ENCODE measurements at places on chromosomes 3 and 15. TPM values are rescaled to one million over a fixed set of nuclear protein-coding genes. Genes with fewer than 3 reads are reported as not detected.

UACA gene
- 25.9 TPM for total RNA-seq

GOLGA6L1 gene
- total RNA-seq, result not detected

ECT2 gene
- total RNA-seq, result 64.3 TPM

TSEN2 gene
- total RNA-seq, result 18.0 TPM

All from A549 treated with Hydrocortisone at 1 μM for 4 hours (cell line).